ENCODE measurements at places on chromosomes 2 and 18. TPM values are rescaled to one million over a fixed set of nuclear protein-coding genes. Genes with fewer than 3 reads are reported as not detected.

- DNase-seq: no peak
Observed at GRCh38 chr18:67815280-67815679, 298.8 kb upstream of the DSEL start.

DNA sequence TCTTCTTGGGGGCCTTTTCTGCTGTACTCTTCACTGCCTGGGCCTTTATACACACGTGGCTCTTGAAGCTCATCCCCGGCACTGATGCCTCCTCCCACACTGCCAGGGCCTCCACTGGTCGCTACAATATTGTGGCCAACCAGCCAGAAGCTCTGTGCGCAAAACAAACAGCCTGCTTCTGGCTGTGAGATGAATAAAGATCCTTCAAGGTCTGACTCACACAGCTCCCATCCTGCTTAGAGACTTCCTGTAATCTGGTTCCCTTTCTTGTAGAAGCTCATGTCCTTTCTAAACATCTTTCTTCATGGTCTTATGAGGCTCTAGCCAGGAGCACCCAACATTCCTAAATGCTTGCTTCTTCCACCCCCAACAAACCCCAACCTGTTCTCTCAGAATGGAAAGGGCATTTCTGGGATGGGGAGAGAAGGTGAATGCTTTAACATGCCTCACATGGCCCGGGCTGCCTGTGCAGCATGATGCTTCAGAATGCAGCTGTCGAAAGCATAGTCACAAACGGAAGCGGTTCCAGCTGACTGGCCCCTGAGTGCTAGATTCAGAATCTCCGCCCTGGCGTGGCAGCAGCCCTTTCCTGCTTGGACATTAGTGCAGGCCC lies 24.6 kb downstream of the NRP2 start:
- peak; percentile 53 for DNase-seq

DNA sequence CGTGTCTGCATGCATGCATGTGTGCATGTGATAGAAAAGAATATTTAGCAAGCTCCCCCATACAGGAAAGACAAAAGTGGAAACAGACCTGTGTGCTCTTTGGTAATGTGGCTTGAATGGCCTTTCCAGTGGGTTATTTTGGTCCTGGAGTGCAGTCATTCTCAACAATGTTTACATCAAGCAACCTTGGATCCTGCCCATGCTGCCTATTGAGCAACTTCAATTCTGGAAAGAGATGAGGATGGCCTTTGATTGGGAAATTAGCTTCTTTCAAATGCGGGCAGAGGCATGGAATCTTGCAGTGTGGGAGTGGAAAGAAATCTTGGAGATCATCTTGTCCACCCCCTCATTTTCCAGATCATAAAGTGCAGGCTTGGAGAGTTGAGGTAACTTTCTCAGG lies 87.2 kb upstream of the SMAD2 start:
- DNase-seq: no peak

DNA sequence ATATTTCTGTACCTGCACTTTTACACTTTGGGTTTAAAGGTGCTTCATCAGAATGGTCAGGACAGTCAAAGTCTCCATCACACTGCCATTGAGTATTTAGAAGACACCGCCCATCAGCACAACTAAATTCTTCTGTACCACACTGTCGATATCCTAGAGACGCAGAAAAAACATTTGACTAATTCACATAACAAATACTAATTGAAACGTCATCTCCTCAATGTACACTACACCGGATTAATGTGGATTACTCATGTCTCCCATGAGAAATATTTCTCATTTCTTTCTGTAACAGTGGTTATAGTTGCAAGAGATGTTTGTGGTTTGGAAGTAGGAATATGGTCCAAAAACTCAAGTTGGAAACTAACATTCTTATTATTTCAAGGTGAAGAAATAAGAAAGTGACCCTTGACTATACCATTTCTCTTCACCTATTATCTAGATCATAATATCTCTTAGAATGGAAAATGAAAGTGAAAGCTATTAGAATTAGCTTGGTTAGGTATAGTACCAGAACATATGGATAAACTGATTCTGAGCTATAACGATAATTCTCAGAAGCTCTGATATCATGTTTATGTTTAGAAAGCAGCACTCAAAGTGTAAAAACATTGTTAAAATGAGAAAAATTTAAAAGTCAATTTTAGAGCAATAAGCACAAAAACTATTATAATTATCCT lies 1627.7 kb downstream of the LRP1B start:
- no peak for DNase-seq

- no peak for DNase-seq
Observed at GRCh38 chr2:200625282-200625681, 39.5 kb downstream of the AOX1 start.

Gene PID1
- not detected for total RNA-seq

Data from activated CD8-positive, alpha-beta memory T cell treated with anti-CD3 and anti-CD28 coated beads, Interleukin-2, amount 10 ng/mL, durations not matched to agents 7 days and 5 days (primary cell).